NCI-H2029 (cell line): ENCODE measurements at places on chromosomes 1 and 21.

DNA sequence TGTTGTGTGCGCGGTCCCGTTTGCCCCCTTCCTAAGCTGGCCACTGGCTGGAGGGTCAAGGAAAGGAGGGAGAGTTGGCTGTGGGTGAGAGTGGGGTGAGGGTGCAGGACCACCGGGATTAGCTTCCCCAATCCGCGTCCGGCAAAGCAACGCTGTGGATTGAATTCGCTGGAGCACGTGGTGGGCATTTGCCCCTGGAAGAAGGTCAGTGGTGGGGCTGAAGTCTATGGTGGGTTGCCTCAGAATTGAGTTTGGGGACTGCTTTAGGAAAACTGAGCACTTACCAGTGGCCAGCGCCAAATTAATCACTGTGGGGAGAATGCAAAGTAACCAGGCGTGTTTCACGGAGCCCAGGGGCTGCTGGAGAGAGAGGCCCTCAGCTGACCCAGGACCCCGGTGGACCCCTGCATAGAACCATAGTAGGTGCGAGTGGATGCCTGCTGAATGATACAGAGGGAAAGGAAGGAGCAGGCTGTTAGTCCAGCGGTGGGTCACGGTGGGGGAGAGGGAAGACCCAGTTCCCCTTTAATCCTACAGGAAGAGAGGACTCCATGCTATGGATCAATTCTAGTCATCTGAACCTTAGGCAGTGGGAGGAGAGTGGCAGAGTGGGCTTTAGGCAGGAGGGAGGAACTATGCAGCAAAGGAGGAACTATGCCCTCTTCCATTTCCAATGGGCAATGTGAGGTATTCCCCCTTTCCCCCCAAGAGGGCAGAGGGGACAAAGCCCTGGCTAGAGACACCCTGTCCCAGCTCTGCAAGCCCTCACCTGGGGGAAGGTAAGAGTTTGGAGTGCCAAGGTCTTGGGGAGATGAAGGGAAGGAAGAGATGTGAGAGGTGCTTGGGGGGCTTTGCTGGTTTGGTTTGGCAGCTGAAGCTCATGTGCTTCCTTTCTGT, 1.2 kb downstream of the TNFRSF8 start:
- DNase-seq = no peak

DNA sequence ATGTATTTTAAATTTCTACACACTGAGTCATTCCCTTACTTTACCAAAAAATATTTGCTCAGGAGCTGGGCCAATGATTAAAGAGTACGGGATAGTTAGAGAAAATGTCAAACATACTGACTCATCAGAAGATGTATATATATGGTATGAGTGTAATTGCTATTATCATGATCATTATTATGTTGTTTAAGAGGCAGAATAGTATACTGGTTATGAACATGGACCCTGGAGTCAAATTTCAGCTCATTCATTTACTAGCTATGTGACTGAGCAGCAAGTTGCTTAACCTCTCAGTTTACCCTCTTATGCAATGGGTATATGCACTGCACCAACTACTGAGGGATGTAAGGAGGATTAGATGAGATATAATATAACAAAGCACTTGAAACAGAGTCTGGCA, 41.2 kb upstream of the USH2A start:
- no peak for DNase-seq

- DNase-seq = peak; percentile 27
Measured at GRCh38 chr1:90402893-90403849, 313.9 kb downstream of the BARHL2 start.

GRCh38 chr1:56236688-56237087, 342.7 kb downstream of the PLPP3 start:
- DNase-seq = no peak

GRCh38 chr21:36976882-36977651, 10.6 kb upstream of the HLCS start:
- no peak for DNase-seq

DNA sequence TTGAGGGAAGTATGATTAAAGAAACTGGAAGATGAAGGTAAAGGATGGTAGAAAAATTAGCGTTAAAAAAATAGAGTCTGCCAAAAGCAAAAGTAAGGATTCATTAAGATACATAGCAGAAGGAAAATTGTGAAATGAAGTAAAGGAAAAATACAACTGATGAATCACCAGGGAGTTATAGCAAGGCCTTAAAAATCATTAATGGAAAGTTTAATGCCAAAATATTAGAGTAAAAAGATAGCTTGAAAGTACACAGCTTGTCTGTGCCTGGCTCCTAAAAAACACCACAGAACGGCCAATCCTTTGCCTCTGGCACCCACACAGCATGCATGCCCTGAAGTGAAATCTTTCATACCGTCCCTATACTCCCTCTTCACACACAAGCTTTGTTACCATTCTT, 66.9 kb upstream of the APOBEC4 start:
- no peak for DNase-seq

DNA sequence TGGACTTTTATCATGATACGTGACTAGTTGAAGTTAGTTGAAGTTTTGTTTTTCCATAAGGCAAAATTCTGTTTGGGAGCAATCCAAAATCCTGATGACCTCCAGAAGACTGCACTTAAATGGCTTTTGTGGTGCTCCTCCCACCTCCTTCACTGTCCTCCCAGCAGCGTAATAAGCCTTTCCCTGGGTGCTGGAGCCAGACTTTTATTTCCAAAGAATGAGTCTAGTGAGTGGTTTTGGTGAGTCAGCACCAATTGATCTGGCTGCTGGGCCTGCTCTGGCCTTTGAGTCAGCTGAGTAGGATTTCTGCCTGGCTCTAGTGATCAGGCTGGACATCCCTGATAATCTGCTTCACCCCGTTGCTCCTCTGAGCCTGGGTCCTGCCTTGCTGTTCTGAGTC, 21.7 kb upstream of the KCND3 start:
- DNase-seq = no peak
